ENCODE measurements at places on chromosomes 4 and X.

DNA sequence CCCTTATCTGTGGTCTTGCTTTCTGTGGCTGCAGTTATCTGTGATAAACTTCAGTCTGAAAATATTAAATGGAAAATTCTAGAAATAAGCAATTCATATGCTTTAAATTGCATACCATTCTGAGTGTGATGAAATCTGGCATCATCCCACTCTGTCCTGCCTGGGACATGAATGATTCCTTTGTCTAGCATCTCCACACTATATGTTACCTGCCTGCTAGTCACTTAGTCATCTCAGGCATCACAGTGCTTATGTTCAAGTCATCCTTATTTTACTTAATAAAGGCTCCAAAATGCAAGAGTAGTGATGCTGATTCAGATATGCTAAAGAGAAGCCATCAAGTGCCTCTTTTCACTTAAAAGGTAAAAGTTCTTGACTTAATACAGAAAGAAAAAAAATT lies 14.3 kb upstream of the RAB9B start:
- DNase-seq = no peak

DNA sequence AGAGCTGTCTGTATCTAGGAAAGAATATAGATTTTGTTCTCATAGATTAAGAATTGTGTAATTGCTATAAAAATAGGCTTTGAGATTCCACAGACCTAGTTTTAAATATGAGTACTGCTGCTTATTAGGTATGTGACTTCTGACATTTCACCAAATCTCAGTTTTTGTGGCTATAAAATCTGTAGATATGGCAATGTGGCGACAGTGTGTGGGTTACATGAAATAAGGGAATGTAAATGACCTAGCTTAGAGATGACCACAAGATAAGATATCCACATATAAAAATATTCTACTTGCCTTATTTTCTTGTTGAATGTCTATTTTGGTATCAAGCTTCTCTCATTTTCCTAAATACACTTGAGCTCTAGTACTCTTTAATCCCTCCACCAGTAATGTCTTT lies 193.8 kb downstream of the UNC5C start:
- DNase-seq = no peak

DNA sequence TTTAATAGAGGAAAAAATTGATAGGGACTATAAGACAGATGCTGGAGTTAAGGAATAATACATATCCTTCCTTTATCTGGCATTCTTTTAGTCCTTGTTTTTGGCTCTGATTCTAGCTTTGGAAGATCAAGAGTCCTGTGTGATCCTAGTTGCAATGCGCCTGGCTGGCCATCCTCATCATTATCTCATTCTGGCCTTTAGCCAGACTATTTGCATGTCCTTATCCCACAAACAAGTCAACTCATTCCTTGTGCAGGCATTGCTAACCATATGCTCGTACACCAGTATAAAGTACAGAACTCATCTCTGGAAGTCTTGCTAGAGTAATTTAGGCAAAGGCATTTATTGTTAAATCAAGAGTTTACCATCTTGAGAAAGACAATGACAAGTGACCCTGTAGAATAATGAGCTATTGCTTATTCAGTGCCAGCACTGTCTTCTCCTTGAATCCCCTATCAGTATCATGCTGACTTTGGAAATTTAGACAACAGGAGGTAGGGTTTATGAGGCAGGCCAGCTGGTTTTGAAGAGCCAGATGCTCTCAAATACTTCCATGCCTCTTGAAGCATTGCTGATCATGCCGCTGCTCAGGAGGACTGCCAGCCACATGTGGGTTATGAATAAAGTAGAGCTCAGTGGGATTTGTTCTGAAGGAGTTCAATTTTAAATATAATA lies 1730.3 kb upstream of the TENM3 start:
- DNase-seq = peak; percentile 11

GRCh38 chr4:20323991-20324390 lies 72.3 kb downstream of the SLIT2 start:
- no peak for DNase-seq

DNA sequence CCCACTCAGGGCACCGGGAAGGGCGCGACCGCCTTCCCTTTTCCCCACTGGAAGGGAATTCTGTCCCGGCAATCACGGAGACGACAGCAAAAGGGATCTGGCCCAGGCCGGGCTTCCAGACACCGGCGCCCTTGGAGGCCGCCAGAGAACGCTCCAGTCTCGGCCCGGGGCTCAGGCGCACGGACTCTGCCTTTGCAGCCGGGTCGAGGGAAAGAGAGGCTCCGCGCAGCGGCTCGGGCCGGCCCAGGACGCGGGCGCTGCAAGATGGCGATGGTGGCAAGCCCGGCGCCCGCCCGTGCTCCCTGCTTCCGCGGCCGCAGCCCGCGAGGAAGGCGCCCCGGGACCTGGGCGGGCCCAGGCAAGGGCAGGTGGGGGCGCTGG lies 1.1 kb downstream of the CTBP1 start:
- peak; percentile 8 for DNase-seq
